Kidney tubule cell (primary cell): ENCODE measurements at places on chromosomes 1 and 21.

- no peak for DNase-seq
Observed at GRCh38 chr1:198701766-198702539, 63.1 kb downstream of the PTPRC start.

- DNase-seq: no peak
Observed at GRCh38 chr1:183593356-183593755, 3.1 kb upstream of the NCF2 start.

DNA sequence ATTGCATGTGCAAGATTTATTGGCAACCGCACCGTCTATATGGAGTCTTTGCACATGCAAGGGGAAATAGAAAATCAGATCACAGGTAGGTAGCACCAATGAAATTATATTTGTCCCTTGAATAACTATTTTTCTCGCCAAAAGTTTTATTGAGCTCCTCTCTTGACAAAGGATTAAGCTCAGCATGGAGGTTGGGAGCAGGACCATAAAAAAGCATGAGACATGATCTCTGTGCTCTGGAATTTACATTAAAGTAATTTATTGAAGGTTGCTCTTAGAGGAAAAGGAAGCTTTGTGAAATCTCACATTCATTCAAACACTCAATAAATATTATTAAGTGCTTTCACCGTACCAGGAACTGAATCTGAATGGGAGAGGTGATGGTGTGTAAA lies 66.0 kb upstream of the UBE2U start:
- peak; percentile 24 for DNase-seq

- no peak for DNase-seq
Observed at GRCh38 chr1:184906761-184907160, 67.5 kb downstream of the NIBAN1 start.

DNA sequence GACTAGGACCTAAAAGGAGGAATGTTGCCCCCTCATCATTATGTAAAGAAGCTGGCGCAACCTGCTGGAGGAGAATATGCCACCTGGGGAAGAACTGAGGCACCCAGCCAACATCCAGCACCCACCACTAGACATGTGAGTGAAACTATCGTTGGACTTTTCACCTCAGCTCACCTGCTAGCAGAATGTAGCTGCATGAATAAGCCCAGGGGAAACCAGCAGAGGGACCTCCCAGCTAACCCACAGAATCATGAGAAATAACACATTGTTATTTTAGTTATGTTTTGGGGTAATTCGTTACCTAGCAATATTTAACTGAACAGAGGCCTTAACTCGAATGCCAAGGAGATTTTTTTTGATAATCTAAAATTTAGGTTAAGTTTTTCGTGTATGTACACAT lies 542.5 kb upstream of the DAB1 start:
- DNase-seq: no peak

DNA sequence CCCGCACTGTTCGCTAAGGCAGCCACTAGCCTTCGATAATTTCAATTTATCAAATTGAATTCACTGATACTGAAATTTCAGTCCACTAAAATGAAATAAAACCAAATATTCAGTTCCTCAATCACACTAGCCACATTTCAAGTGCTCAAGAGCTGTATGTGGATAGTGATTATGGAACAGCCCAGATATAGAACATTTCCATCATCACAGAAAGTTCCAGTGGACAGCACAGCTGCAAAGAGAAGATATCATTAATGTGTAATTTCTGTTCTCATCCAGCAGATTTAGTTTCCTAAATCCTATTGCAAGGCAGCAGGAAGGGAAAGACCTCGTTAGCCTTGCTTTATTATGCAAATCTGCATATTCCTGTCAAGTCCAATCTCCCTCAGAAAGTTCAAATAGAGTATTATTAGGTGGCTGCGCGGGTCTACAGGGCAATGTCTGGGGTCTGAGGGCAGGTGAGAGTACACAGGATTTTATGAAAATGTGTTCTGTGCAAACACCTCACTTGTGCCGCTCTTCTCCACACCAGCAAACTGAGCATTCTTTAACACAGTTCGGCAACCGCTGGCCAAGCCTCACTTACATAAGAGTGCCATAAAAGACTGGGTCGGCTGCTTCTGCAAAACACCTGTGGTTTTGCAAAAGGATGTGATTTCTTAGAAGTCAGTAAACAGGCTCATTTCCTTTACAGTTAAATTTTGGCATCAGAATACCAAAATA lies 22.4 kb downstream of the CAPZB start:
- DNase-seq: no peak

GRCh38 chr1:10140981-10141380 lies 69.4 kb upstream of the KIF1B start:
- DNase-seq: no peak
